ENCODE measurements at places on chromosomes 7 and 10.

GRCh38 chr10:129716881-129717280 lies 247.2 kb downstream of the EBF3 start:
- no peak for DNase-seq

GRCh38 chr7:128235471-128235870 lies 5.6 kb upstream of the LEP start:
- DNase-seq: no peak

DNA sequence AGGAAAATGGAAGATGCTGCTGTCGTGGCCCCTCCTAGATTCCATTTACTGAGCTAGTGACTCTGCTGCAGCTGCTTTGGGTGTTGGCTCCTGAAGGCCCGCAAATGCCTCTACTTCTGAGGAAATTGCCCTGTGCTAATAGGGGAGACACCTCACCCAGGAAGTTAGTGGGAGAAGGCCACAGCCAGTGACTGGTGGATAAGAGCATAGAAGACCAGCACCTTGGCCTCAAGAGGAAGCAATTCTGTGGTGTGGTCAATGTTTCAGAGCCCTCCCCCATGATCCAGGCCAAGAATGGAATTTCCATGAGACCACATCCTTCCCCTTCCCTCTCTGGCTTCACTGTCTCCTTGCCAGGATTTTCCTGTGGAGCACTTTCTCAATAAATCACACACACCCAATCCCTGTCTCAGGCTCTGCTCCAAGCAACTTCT lies 25.0 kb upstream of the FZD1 start:
- DNase-seq: no peak

GRCh38 chr7:37784015-37784414 lies 64.4 kb upstream of the NME8 start:
- DNase-seq: no peak

DNA sequence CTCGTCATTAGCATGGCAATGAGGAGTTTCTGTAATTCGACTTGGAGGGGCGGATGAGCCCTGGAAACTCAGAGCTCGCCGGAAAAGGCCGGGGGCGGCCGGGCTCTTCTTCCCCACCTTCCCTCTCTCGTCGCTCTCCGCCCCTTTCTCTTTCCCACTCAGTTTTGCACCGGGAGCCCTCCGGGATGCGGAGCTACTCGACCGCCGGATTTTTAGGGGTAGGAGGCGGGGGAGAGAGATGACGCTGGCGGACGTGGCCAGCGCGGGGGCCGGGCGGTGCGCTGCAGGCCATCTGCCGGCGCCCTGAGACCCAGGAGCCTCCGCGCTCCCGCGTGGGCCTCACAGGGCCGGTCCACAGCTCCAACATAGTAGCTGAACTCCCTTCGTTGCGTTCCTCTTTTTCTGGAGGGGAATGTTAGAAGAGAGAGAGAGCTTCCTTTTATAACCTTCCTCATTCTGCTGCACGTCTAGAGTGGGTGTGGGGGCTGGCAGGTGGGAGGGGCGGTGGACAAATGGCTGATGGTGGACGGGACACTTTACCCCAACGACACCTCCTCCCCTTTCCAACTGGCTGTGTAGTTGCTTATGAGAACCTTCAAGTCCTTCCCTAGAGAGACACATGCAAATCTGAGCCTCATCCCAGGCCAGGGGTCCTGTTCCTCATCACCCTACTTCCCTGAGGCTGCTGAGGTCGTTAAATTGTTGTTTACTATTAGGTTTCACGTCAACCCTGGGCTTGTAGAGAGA lies 1.1 kb upstream of the HOXA1 start:
- no peak for DNase-seq

GRCh38 chr10:73843261-73843660 lies 31.1 kb downstream of the CAMK2G start:
- DNase-seq: no peak

- DNase-seq: no peak
Observed at GRCh38 chr7:22433710-22434460, 66.1 kb downstream of the STEAP1B start.

DNA sequence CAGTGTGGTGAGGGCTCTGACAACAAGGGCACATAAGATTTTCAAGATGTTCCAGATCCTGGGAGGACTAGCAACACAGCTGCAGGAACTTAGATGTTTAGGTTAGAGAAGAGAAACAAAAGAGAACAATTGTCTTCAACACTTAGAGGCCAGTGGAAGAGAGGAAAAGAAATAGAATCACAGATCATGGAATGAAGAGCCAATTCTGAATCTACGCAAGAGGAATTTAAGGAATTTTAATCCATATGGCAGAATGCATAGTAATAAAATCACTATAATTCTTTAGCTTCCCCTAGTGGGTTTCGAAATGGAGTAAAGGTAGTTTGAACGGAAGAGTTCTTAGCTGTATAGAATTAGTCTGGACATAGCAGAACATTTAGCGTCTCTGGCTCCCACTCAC lies 114.6 kb upstream of the LRRTM3 start:
- DNase-seq: no peak

GRCh38 chr7:34081935-34082334 lies 176.6 kb downstream of the BMPER start:
- DNase-seq: no peak

DNA sequence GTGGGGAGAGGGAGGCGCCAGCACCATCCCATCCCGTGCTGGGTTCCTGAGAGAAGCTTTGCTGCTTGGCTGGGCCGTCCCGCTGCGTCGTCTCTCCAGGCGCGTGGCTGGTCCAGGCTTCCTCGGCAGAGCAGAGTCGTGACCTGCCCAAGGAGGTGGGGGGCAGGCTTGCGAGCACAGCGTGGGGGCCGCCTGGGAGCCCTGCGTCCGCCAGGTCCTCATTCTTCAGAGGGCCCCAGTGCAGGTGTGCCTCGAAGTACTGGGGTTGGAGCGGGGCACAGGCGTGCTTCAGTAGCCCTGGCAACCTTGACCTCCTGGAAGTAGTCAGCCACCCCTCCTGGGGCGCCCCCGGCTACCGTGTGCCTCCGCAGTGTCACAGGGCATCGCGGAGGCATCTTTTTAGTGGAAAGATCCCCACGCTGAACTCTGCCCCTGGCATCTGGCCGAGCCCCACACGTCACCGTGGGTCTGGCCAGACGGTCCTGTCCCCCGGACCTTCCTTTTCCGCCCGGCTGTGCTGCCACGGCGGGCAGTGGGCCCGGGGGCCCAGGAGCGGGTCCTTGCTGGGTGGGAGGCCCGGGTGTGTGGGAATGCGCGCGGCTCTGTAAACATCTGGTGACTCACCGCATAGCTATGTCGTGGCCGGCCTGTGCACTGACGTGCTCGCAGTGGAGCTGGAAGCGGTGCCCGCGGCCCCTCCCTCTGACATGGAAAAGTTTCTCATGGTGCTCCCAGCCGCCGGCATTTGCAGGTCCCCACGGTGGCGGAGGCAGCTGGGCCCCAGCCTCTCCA lies 6.4 kb downstream of the MAFK start:
- DNase-seq: no peak

GRCh38 chr10:131254859-131255252 lies 56.7 kb downstream of the TCERG1L start:
- no peak for DNase-seq

DNA sequence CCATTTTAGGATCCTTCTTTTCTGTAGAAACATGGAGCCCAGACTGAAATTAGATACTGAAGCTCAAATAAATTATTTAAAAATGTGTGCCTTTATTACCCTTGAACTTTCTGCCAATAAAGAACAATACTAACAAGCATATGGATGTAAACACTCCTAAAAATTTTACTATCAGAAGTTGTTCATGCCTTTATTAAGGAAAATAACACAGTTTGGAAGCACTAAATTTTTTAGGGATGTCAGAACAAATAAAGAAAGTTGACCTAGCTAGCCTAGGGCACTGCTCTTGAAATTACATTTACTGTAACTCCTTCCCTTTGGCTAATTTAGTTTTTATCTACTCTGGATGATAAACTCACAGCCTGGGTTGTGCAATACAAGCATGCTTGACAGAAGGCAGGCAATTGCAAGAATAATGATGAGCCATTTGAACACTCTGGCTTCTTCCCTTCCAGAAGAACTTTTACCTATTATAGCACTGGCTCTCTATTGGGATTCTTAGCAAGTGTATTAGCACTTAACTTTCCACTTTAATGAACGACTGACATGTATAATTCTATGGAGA lies 351.7 kb upstream of the C7orf33 start:
- DNase-seq: no peak

- DNase-seq: no peak
Observed at GRCh38 chr10:96683710-96684109, 36.6 kb downstream of the PIK3AP1 start.

- DNase-seq: no peak
Observed at GRCh38 chr7:95614442-95614940, 18.2 kb upstream of the PDK4 start.

DNA sequence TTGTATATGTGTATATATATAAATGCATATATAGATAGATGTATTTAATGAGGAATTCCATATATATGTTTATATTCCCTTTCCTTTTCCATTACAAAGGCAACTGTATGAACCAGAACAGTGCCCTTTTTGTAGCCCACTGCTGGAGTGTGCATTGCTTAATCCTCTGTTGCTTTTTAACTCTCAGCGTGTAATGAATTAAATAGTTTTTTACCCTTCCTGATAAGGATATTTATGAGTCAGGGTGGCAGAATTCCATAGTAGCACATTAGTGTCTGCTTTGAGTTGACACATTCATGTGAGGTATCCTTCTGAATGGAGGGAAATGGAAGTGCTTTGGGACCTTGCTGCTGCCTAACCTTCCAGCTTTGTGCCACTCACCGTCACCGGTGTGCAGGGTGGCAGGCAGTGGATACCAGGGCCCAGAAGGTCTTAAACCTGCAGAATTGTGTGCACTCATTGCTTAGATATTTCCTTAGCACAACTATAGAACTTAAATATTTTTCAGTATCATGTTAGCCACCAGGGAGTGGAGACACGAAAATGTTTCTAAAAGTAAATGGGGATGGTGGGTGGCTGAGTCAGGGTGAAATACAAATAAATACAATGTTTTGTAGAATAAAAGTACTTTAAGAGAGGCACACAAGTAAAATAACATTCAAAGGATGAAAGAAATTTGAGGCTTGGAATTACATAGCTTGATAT lies 117.9 kb downstream of the SND1 start:
- no peak for DNase-seq

- no peak for DNase-seq
Observed at GRCh38 chr10:108721874-108722273, 1201.4 kb downstream of the XPNPEP1 start.

DNA sequence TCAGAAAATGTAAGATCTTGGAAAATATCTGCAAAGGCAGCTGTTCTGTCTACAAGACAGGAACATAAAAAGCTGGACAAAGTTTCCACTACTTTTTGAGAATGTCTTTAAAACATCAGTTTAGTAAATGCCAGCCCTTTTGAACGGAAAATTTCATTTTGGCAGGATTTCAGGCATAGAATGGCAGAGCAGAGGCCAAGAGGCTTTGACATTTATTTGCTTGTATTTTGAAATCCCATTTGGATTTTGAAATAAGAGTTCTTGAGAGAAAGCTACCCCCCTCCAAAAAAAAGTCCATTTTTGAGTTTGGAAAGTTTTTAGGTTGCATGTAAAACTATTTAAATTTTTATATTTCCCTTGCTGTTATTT lies 3.1 kb upstream of the ETV1 start:
- no peak for DNase-seq

GRCh38 chr10:7794251-7795026 lies 6.5 kb downstream of the ATP5F1C start:
- no peak for DNase-seq

DNA sequence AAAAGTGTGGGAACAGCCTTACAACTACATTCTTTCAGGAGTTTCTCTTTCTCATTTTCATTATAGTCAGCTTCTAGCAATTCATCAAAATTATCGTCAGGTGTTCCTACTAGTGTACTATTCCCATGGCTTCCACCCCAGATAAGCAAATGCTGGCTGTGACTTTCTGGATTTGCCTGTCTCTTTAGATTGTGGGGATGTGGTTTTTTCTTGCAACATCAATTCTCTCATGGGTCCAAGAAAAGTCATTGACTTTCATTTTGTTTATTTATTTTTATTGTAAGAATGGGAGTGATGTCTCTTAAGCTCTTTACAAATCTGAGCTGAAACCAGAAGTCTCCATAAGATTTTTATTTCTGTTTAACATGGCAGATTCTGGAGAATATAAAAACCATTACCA lies 349.7 kb upstream of the SEMA3C start:
- no peak for DNase-seq

DNA sequence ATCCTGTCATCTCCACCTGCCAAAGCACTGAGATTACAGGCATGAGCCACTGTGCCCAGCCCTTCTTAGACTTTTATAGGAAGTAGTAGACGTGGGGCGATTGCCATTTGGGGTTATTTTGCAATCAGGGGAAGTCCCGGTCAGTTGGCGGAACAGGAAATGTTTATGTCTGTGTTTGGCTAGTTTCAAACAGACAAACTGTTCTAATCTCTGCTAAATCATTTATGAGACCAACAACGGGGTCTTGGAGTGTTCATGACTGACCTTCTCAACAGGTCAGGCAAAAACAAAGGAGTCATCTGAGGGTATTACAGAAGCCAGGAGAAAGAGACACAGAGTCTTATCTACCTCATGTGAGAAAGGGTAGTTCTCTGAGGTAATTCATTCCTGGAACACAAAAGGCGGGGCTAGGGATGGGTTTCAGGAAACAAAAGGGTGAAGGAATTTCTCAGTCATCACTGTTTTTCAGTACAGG lies 6.6 kb upstream of the TPK1 start:
- no peak for DNase-seq

GRCh38 chr10:11156480-11156879 lies 138.8 kb downstream of the CELF2 start:
- no peak for DNase-seq

- DNase-seq: no peak
Observed at GRCh38 chr10:100245484-100246220, 16.3 kb upstream of the CHUK start.

- no peak for DNase-seq
Observed at GRCh38 chr7:107922886-107923285, 31.9 kb downstream of the DLD start.

- no peak for DNase-seq
Observed at GRCh38 chr10:130230036-130230435, 93.8 kb downstream of the GLRX3 start.

DNA sequence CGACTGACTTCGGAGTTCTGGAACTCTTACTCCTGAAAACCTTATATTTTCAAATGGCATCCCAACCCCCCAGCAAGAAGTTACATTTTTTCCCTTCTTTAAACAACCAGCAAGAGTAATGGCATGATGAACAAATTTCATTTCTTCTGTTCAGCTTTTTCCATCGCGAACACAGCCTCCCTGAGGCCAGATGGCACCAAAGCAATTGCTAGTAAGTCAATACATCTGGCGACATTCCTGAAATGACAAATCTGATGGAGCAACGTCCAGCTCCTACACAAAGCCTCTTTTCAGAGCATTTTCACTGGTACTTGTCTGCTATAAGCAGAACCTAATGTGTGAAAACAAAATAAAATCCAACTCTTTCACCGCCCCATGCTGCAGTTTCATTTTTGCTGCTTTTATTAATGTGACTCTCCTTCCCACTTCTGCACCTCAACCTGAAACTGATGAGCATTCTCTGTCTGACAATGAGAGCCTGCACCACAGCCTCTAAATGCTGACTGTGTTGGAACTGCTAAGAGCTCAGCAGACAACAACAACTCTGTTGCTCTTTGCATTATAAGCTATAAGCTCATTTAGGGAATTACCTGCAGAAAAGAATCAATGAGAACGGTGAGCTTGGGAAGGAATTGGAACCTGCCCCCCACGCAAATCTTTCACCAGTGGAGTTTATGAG lies 229.8 kb downstream of the FGFR2 start:
- no peak for DNase-seq

GRCh38 chr10:110764378-110764777 lies 107.3 kb upstream of the PDCD4 start:
- no peak for DNase-seq

GRCh38 chr7:29445736-29446135 lies 117.9 kb upstream of the PRR15 start:
- DNase-seq: no peak

Measured in T-helper 9 cell (primary cell).